ENCODE measurements at places on chromosomes 5 and 9. TPM values are rescaled to one million over a fixed set of nuclear protein-coding genes. Genes with fewer than 3 reads are reported as not detected.

DNA sequence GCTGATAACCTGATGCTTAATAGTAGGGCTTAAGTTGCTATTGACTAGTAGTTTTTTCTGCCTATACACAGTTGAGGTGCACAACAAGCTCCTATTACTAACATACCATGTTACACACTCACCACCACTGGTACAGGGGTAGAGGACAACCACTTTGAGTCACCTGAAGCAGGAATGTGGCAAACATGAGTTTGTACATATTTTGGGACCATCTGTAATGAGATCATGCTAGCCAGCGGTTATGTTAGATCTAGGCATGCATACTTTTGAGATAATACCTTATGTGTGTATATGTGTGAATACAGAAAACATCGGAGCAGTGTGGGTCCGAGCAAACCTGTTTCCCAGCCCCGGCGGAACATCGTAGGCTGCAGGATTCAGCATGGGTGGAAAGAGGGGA is 72.8 kb upstream of the NXNL2 start:
- peak; percentile 5 for DNase-seq

- DNase-seq, result peak; percentile 98
These were observed 102.1 kb upstream of the RANBP3L start for GRCh38 chr5:36403632-36404311.

DNA sequence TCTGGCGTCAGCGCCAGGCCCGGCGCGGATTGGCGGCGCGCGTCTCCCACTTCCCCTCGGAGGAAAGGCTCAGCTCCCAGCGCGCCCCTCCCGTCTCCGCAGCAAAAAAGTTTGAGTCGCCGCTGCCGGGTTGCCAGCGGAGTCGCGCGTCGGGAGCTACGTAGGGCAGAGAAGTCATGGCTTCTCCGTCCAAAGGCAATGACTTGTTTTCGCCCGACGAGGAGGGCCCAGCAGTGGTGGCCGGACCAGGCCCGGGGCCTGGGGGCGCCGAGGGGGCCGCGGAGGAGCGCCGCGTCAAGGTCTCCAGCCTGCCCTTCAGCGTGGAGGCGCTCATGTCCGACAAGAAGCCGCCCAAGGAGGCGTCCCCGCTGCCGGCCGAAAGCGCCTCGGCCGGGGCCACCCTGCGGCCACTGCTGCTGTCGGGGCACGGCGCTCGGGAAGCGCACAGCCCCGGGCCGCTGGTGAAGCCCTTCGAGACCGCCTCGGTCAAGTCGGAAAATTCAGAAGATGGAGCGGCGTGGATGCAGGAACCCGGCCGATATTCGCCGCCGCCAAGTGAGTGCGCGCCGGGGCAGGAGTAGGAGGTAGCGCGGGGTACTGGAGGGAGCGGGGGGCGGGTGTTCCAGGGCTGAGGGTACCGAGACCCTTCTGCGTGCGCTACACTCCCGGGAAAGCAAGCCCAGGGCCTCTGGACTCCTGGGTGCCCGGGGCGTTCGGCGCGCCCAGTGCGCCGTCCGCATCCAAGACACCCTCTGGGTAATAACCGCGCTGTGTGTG is at the start of gene MSX2:
Gene MSX2, plus strand, starts transcription at position 99 of the 777 bp plus-strand sequence. Its CDS starts 78 bp downstream, at position 177.
- peak; percentile 64 for DNase-seq

Gene ZNF622
- 106 TPM for total RNA-seq

Gene PKD2L2
- total RNA-seq, result not detected

Gene TMEM8B
- total RNA-seq, result 0.20 TPM

GRCh38 chr9:88586452-88586851 is 51.5 kb downstream of the NXNL2 start:
- DNase-seq, result no peak

Gene ACTL7A
- not detected for total RNA-seq

DNA sequence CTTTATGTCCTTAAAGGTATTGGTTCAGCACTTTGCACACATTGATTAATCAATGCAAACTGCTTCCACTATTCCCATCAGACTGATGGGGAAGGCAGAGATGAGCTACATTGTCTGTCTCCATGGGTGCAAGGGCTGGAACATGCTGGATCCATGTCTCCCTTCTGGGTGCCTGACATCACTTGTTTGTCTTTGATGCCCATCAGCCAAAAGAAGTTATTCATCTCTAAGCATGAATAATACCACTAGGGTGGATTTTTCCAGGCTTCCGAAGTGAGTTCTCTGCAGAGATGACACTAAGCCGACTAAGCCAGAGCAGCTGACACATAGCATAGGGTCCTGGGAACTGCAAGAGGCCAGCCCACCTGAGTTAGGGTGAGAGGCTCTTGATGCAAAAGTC is 8.7 kb downstream of the FGF1 start:
- peak; percentile 52 for DNase-seq

DNA sequence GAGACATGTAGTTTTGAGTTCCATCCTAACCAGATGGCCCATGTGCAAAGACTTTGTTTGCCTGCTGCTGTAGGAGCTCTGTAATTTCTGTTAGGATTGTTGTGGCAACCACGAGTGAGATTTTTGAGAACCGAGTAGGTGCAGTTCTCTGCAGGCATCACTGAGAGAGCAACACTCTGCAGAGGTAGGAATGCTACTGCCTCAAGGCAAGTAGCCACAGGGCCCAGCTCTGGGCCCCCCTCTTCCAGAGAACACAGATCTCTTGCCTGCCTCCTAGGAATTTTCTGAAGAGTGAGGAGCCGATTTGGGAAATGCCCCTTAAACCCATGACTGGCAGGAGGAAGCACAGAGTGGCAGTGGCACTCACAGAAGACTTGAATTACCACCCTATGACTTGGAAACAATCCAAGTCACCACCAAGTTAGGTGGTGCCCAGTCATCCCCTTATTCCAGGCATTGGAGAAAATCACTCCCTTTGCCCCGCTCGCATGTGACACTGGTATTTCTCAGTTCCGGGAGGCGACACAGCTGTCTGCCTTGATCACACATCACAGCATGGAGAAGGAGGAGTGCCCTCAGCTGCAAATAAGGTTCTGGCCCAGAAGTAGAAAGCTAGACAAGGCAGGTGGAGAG is 52.5 kb upstream of the SLC2A8 start:
- DNase-seq, result no peak

DNA sequence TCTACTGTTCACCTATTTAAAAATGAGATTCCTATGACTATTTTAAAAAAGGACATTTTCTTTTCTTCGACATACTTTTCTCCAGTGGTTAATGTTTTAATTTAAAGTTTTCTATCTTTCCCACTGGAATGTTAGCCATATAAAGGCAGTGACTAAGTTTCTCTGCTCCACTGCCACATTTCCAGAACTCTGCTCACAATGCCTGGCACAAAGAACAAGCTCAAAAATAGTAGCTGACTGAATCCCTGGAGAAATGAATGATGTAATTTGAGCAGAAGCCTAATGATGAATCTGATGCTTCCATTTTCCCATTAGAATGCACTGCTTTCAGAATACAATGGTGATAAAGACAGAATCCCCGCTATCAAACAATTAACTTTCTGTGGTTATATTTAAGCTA is 817.8 kb downstream of the MTRR start:
- peak; percentile 23 for DNase-seq

Data from HT1080 (cell line).